ENCODE measurements at places on chromosomes 13 and 19.
A peak's percentile ranks its signal among the peaks of the same experiment; 100 is the strongest.

DNA sequence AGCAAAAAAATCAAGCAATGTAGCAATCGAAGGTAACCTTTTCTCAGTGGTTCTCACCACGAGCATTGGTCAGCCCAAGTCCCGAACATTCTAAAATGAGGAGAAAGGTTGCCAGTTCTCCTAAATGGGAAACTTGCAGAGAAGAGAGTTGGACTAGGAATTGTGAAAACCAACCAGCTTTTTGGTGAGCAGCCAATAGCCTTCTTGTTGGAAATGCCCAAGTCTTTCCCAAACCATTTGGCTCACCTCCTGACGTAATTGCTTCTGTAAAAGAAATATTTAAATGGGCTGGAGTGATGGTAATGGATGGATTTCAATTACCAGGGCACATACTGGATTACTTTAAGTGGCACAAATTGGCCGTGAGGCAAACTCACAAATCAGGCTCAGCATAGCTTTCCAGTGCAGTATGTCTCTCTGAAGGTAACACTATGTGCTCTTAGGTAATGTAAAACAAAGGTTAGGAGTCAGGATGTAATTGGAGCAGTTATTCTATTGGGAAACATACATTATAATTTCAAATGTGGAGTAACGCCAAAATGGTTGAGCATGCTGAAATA lies 423.2 kb downstream of the KLF5 start:
- DNase-seq = no peak

- DNase-seq = no peak
These were observed 158.6 kb upstream of the SLC10A2 start for GRCh38 chr13:103224804-103225203.

- no peak for DNase-seq
These were observed 58.2 kb downstream of the TSHZ3 start for GRCh38 chr19:31290931-31291590.

DNA sequence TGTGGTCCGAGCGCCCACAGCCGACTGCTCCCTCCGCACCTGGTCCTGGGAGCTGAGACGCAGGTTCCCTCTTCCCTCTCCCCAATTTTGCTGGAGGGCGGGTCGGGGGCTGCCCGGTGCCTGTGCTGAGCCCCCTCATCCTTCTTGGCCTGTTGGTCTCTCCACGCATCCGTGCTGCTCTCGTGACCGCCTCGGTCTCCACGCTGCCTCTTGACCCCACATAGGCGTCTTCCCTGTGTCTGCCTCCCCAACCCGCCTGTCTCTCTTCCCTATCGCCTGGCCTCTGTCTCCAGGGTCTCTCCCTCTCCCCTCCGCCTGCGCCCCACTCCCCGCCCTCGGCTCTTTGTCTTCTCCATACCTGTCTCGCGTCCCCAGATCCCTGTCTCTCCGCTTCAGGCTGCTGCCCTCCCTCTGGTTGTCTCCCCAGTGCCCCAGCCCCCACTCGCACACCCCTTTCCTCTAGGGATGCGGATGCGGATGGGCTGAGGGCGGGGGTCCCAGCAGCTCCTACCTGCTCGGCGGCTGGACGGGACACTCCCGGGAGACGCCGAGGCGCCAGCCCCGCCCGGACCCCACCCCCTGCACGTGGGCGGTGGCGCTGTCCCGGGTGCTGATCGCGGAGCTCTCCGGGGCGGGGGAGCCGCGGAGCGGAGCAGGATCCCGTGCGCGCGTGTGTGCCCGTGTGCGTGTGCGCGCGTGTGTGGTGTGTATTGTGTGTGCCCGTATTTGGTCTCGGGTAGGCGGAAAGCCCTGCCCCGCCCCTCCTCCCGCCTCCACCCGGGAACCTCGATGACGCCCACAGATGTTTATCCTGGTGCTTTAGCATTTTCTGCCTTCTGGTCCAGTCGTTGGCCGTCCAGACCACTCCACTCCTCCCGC lies at the start of gene SYT5:
Gene SYT5 (minus strand): TSS at position 684 of the 879 bp plus-strand sequence. CDS start 1,248 bp downstream, outside the sequence.
- peak; percentile 70 for DNase-seq

- no peak for DNase-seq
These were observed 14.9 kb downstream of the ADAMTS10 start for GRCh38 chr19:8595651-8596050.

GRCh38 chr13:25186187-25186586 lies 14.1 kb upstream of the AMER2 start:
- DNase-seq = no peak

DNA sequence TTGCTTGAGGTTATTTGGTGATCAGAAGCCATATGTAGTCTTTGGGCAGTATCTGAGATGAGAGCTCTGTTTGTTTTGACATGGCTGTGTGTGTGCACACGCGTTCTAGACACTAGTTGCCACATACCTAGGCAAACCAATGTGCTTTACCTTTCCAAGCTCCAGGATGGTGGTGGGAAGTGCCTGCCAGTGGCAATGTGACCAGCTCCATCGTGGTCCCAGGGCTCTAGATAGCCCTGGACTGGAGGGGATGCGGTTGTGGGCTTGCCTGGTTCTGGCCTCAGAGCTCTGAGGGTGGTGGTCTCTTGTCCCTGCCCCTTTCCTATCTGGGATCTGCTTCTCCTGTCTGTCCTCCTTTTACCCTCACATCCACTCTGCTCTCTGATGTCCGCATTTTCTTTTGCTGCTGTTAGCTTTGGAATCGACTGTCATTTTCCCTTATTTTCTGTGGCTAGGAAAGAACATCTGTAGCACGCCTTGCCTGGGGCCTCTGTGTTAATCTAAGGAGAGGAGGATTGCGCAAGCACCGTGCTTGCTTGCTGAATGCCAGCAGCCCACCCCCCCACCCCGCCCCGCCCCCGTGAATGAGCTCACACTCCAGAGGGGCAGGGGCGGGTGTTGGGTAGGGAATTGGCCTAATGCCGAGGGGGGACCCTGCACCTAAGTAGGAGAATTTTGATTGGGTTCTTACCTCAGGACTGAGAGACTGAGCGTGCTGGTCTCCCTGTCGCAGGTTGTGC lies 89.5 kb downstream of the ARHGEF7 start:
- no peak for DNase-seq

DNA sequence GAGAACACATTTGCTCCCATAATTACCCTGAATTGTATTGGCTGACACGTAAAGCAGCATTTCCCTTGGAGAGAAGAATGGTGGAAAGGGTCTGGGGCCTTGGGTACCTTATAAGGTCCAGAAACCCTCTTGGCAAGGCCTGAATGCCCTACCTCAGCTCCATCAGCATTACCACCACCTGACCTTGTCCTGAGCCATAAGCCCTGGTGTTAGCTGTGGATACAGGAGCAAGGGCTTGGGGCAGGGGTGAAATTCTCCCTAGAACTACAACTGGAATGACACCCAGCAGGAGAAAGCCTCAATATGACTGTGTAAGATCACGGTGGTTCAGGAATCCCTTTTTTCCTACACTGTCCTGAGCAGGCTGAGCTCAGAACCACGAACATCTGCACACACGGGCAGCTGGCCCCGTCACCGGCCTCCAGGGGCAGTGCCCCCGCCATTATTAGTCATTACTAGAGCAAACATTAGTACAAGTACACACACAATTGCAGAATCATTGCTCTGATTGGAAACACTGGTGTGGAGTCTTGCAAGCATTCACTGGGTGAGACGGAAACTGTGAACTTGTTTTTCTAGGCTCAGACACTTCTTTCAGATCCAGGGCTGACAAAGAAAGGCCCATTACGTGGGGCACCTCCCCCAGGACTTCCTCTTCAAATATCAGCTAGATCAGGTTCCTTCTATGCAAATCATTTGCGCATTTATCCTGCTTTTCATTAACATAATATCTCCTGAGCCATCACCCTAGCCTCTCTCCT lies 26.8 kb upstream of the MTIF3 start:
- peak; percentile 3 for DNase-seq

DNA sequence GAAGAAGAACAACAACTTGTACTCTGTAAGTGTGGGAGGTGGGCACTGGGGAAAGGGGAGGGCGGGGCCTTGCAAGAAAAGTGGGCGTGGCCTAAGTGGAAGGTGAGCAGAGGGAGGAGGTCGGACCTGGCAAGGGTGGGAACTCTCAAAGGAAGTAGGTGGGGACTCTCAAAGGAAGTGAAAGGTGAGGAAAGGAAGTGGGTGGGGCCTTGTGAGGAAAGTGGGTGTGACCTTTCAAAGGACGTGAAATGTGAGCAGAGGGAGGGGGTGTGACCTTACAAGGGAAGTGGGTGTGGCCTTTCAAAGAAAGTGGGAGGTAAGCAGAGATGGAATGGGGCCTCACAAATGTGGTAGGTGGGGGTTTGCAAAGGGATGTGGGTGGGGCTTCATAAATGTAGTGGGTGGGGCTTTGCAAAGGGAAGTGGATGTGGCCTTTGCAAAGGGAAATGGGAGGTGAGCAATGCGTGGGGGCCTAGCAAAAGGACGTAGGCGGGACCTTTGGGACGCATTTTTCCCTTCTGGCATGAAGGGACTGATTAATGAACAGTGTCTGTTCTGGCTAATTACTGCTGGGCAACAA lies 25.9 kb downstream of the ACSBG2 start:
- DNase-seq = peak; percentile 85

DNA sequence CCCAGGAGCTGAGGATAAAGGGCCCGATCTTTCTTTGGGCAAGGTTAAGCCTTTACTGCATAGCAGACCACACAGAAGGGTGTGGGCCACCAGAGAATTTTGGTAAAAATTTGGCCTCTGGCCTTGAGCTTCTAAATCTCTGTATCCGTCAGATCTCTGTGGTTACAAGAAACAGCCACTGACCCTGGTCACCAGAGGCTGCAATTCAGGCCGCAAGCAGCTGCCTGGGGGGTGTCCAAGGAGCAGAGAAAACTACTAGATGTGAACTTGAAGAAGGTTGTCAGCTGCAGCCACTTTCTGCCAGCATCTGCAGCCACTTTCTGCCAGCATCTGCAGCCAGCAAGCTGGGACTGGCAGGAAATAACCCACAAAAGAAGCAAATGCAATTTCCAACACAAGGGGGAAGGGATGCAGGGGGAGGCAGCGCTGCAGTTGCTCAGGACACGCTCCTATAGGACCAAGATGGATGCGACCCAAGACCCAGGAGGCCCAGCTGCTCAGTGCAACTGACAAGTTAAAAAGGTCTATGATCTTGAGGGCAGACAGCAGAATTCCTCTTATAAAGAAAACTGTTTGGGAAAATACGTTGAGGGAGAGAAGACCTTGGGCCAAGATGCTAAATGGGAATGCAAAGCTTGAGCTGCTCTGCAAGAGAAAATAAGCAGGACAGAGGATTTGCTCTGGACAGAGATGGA lies 8.4 kb upstream of the CEACAM19 start:
- DNase-seq = no peak

GRCh38 chr13:112968910-112969691 lies at the start of gene MCF2L:
MCF2L (plus strand) TSS chr13:112969214; CDS start chr13:112969380, 166 bp downstream.
- peak; percentile 70 for DNase-seq

- DNase-seq = no peak
These were observed 399 bp upstream of the ZNF136 start for GRCh38 chr19:12162513-12162881.

DNA sequence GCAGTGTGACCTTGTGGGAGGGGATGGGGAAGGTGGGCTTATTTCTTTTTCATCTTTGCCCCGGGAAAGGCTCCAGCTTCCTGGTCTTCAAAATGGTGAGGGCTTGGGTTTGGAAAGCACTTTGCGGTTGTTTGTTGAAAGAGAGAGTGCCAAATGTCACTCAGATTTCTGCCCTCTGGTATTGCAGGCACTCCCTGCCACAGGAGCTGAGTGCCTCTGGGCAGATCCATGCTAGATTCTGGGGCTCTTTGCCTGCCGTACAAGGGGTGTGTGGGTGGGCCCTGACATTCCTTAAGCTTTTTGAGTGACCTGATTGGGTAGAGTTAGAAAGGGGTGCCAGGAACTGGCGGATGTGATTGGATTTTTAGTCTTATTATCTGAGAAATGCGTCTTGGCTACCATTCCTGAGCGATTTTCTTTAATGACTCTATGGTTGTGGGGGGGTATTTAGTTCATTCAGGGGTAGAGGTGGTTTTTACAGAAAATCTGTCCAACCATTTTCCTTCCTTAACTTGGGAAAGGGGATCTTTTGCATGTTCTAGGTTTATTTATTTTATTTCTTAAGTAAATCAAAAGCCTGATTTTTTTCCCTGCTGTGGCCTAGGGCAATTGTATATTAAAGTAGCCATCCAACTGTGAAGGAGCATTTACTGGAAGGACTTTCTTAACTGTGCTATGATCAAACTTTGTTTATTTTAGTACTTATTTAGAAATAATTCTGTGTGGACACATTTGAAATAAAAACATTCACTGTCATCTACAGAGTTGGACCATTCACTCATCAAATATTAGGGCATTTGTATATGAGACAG lies 3.2 kb downstream of the ARHGAP35 start:
- no peak for DNase-seq

DNA sequence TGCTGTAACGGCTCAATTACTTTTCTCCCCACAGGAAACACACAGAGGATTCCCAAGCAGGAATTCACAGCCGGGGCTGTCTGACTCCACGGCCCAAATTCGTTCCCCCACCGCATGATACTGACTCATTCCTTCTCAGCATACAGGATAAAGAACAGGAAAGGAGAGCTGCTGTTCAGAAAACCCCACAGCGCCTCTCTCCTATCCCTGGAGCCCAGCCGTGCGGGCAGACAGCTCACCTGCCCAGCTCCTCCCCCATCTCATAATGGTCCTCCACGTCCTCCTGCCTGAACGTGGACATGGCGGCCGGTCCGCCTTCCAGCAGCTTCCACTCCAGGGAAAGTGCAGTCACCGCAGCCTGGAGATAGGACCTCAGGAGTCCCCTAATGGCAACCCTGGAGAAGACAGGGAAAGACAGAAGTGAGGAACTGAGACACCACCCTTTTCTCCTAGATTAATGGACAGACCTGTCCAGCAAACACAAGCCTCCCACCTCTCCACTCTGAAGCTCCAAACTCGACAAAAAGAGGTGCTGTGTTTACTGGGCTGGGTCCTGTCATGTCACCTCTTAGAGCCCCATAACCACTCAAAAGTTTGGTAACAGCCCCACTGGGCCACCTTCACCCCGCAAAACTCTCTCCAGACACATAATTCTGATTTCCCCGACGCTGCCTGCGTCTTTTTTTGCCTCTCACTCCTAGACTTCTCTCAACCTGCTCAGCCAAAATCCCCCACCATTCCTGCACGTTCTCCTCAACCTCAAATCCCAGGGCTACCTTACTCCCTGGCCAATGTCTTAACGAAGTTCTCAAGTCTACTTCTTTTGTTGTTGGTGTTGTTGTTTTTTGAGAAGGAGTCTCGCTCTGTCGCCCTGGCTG lies 1.2 kb downstream of the DAPK3 start:
- DNase-seq = no peak

- no peak for DNase-seq
These were observed 198.7 kb downstream of the KCTD12 start for GRCh38 chr13:76687467-76687866.

DNA sequence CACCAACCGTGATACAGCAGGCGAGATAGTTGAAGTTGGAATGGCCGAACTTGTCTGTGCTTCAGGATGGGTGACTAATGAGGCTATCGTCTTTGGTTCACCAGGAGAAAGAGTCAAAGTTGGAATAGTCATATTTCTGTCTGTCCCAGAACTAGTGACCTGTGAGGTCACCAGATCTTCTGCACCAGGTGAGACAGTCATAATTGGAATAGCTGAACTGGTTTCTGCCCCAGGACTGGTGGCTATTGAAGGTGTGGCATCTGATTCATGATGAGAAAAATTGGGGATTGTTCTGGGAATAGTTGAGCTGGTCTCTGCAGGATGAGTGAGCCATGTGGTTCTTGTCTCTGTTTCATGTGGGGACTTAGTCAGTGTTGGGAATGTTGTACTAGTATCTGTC lies 71.6 kb downstream of the MUC16 start:
- DNase-seq = no peak

GRCh38 chr19:1261538-1261797 lies 7.7 kb upstream of the CIRBP start:
- DNase-seq = peak; percentile 64

Measured in CD4-positive, alpha-beta T cell treated with Interleukin-12 subunit alpha and Interleukin-12 subunit beta, for 1 hour (primary cell).